ENCODE measurements at places on chromosomes 4 and X.

GRCh38 chr4:98994474-98995182, 893 bp upstream of the METAP1 start:
- DNase-seq: no peak

GRCh38 chrX:44261286-44261685, 82.2 kb downstream of the EFHC2 start:
- DNase-seq: no peak

DNA sequence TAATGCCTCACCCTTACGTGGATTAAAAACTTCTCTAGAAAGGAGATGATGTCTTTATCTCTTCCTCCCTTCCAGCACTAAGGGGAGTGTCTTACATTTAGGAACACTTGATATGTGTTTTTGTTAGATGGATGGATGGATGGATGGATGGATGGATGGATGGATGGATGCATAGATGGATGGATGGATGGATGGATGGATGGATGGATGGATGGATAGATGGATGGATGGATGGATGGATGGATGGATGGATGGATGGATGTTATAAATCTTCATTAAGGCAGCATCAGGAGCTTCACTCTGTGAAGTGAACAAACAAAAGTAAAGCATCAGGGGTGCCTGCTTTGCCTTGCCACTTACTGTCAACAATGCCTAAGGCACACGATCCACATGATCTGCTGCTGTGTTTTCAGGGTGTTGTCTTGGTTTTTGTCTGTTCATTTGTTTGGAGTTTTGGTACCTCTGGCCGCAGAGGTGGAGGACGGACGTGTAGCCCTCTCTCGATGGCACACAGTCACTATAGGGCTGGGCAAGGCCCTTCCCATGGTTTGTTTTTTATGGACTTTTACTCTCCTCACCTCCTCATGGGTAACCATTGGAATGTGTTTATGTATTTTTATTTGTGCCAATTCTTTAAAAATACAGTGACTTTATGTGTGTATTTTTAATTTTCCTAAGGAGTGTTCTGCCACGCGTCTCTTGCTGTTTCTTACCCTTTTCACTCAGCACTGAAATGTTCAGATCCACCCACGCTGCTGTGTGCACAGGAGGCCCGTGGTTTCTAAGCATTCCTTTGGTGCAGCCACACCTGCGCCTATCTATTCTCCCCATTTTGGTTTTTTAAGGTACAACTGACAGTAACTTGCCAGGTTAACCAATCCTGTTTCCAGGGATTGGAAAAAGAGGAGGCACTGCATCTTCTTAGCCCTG, 91.8 kb upstream of the ENPP6 start:
- DNase-seq: no peak

- no peak for DNase-seq
Measured at GRCh38 chr4:25814301-25815136, 48.3 kb downstream of the SEL1L3 start.

DNA sequence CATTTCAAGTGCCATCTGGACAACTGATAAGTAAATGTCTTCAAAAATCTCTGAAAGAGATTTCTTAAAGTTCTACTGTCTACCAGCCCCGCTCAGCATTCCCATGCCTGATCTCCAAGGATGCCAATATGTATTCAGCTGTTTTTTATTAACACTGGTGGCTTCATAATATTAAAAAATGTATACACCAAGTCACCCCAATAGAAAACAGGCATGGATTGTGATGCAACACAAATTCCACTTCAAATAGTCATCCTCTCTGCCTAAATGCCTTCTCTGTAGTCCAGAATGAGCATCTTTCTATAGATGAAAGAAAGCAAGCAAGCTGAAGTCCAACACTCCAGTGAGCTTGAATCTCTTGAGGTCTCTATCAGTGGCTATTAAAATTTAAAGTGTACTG, 152.2 kb upstream of the PPARGC1A start:
- DNase-seq: no peak

DNA sequence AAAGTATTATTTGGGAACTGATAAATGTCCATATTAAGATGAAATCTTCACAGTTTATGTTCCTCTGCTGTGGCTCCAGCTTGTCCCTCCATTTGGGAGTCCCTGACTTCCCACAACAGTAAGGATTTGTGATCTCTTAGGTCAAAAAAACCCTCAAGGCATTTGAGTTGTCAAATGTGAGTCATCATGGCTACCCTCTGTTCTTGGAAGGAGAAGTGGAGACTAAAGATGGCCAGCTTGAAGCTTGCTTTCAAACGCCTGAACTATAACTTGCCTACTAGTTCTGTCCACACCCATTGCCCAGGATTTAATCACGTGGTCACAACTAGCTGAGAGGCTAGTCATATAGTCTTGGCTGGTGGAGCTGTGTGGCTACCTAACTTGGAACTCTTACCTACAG, 107.8 kb downstream of the CCNG2 start:
- DNase-seq: no peak

DNA sequence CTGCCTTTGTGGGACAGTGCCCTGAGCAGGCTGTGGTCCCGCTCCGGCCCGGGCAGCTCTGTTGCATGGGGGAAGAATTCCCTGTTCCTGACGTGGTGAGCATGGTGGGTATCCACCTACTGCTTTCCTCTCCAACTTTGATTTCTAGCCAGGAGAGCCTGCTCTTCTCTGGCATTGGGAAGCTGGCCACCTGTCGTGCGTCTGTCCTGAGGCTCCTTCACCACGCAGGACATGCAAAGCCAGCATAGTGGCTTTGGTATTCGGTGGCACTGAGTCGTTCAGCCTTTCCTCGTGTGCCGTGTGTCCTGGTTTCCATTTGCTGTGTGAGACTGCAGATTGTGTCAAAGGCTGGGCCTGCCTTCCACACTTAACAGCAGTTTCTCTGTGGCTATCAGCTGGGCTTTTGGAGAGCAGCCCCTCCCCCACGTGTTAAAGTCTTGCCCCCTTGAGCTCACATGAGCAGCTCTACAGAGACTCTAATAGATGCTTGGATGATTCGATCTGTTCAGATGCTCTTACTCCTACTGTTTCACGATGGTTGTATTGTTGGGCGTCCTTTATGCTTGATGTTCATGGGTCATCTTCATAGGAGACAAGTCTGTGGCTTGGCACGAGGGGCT, 46.3 kb upstream of the CLCN4 start:
- DNase-seq: no peak

GRCh38 chr4:164906368-164906767, 29.4 kb downstream of the APELA start:
- DNase-seq: no peak

- no peak for DNase-seq
Measured at GRCh38 chr4:142100941-142101340, 464.6 kb downstream of the IL15 start.

DNA sequence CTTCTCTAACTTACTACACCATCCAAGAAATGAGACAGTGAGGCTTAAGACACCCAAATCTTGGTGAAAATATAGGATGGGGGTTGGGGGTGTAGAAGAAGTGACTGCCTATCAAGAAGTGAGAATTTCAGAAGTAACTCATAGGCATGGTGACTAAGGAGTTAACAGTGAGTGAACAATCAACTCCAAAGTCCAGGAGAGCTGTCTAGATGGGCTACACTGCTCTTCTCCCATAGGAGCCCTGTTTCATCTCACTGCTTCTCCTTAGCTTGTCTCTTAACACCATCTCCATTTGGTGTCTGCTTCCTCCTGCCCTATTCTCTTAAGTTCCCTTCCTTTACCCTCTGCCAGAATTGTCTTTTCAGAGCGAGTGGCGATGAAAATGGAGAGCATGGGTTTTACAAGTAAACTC, 22.7 kb downstream of the FABP2 start:
- no peak for DNase-seq

DNA sequence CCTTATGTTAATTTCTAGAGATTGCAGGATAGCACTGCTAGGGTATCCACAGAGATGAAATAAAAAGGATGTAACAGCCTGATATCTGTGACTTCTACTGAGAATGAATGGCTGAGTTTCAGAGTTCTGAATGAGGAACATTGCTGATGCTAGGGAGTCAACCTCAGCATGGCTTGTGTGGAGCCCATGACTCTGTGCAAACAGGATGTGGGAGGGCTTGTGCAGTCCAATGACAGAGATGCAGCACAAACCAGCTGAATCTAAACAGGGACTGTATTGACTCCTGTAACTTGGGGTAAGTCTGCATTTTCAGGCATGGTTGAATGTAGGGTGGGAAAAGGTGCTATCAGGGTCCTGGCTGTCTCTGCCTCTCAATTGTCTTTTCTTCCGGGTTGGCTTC, 5.3 kb upstream of the RASL11B start:
- DNase-seq: no peak

DNA sequence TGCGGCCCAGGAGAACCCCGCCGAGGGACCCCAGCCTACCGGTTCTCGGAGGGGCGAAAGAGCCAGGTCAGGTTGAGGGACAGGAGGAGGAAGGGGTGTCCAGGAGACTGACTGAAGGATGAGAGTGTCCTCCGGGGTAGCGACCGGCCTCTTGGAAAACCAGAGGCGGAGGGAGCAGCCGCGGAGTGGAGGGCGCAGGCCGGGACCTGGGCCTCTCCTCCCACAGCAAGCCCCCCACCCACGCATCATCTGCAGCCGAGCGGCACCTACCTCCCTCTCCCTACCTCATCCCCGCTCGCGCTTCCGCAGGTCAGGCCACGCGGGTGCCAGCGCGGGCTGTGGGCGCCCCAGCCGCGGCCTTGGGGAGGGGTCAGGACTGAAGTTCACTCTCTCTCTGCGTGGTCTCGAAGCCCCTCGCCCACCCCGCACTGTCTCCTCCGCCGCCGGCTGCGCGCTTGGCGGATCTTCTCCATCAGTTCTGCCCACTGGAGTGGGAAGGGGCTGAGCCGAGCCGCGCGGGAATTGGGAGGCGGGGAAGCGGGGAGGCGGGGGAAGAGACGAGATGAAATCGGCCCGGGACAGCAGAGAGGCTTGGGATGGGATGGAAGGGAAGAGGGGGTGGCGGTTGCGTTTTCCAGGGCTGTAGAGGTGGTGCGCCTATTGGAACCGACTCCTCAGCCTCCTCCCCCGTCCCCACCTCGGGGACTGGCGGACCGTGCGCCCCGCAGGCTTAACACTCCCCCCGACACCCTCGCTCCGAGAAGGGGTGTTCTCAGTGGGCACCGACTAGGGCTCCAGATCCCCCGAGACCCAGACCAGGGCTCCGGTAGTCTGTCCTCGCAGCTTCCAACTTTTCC, 1.8 kb downstream of the NLGN4X start:
- DNase-seq: no peak

GRCh38 chrX:31091819-31092218, 20.0 kb upstream of the FTHL17 start:
- no peak for DNase-seq

- no peak for DNase-seq
Measured at GRCh38 chr4:187479511-187479910, 516.1 kb upstream of the ZFP42 start.

DNA sequence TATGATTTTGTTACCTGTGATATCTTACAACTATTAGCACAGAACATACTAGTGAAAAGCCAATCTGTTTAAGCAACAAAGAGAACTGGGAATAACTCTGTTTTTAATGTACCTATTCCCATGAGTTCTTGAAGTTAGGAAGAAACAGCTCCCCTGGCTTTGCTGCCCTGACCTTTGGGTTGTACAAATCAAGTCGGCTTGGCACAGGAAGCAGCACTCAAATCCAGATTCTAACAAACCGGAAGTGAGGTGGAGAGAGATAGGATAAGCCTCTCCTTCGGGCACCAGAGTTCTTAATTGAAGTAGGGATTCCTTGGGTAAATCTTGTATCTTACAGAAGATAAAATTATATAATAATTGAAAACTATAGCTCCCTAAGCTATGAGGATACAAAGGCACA, 144.8 kb upstream of the CPEB2 start:
- DNase-seq: no peak

DNA sequence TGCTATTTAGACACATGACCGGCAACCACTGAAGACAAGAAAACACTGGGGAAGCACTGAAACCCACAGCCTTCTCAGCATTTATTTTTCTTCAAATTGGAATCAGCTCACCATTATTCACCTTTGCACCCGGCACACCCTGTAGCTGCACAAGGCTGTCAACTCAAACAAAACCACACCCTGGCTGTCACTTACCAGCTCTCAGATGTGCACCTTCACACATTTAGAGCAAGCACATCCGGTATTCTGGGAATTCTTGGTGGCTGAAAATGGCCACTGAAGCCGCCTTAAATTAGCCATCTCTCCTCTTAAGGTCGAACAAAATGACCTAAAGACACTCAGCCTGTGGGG, 5.9 kb downstream of the ZFYVE28 start:
- DNase-seq: peak; percentile 49

DNA sequence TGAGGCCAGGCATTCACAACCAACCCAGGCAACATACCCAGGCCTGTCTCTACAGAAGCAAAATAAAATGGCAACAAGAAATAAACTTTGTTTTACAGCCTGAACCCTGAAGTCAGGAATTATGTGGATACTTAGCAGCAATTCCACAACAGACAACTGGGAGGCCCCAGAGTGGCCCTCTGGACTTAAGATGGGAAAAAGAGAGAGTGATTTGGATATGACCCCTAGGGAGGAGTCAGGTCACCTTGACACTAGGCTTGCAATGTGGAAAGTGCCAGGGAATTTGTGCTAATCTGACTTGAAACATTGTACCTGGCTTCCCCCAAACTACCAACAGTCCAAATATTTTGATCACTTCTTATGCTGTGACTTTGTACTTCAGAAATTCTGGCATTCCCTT, 193.1 kb downstream of the PARM1 start:
- no peak for DNase-seq

DNA sequence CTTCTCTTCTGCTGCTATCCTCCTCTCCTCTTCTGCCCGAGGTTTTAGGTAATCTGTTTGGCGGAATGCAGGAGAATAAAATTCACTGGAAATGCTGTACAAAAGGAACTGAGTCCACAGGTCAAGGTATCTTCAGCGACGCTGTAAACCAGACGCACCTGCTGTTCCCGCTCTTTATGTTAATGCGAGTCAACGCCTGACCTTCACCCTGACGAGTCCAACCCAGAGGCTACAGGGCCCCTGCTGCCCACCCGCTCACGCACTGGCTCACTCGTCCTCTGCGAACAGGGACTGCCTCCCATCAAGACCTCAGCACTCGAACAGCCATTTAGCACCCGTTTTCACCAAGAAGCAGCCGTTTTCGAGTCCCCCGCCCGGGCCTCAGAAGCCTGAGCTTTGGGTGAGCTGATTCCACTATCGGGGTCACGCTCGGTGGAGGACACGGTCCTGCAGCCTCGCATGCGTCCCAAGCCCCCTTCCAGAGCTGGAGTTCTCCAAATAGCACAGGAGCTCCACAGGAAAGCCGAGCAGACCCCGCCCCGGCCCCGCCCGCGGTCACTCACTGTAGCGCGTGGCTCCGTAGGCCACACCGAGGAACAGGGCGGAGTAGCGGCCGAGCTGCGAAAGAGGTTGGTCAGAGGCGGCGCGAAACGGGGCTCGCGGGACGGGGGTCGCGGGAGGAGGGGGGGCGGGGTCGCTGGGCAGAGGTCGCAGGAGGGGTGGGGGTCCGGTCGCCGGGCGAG, 556 bp downstream of the ATP5ME start:
- no peak for DNase-seq

GRCh38 chrX:15448010-15448639, 45.0 kb downstream of the PIR start:
- no peak for DNase-seq

DNA sequence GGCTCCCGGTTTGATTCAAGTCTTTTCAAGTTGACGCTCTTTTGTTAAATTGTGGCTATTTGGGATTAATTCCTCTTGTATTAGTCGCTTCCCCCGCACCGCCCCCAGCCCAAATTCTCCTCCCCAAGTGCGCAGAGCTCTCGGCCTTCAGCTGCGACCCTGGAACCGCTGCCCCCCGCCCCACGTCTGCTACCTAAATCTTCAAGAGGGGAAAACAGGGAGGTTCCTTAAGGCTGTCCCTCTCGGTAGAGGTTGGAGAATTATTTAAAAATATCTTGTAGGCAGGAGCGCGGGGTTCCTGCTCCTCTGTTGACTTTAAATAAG, 860 bp upstream of the RPS6KA3 start:
- no peak for DNase-seq

- DNase-seq: no peak
Measured at GRCh38 chr4:38668203-38668971, 4.4 kb downstream of the KLF3 start.
